ENCODE measurements at places on chromosomes 2 and 18. TPM values are rescaled to one million over a fixed set of nuclear protein-coding genes. Genes with fewer than 3 reads are reported as not detected.

- DNase-seq: no peak
Observed at GRCh38 chr2:127608061-127609030, 37.6 kb upstream of the GPR17 start.

- peak; percentile 60 for DNase-seq
Observed at GRCh38 chr2:157830696-157831570, 45.2 kb downstream of the ACVR1 start.

Gene SCG2
- 193 TPM for total RNA-seq

DNA sequence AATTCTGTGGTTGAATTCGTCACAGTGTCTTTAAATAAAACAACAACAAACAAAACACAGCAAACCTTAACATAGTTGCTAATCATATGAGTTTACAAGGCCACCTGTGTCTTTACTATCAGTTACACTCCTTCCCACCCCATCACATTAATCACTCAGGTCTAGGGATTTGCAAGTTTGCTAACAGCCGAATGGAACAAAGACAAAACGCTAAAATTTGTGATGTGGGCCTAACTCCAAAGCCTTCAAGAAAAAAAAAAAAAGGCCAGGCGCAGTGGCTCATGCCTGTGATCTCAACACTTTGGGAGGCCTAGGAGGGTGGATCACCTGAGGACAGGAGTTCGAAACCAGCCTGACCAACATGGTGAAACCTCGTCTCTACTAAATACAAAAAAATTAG, 566 bp upstream of the POLI start:
- no peak for DNase-seq

- DNase-seq: no peak
Observed at GRCh38 chr18:44682201-44682870, 1.6 kb downstream of the SETBP1 start.

DNA sequence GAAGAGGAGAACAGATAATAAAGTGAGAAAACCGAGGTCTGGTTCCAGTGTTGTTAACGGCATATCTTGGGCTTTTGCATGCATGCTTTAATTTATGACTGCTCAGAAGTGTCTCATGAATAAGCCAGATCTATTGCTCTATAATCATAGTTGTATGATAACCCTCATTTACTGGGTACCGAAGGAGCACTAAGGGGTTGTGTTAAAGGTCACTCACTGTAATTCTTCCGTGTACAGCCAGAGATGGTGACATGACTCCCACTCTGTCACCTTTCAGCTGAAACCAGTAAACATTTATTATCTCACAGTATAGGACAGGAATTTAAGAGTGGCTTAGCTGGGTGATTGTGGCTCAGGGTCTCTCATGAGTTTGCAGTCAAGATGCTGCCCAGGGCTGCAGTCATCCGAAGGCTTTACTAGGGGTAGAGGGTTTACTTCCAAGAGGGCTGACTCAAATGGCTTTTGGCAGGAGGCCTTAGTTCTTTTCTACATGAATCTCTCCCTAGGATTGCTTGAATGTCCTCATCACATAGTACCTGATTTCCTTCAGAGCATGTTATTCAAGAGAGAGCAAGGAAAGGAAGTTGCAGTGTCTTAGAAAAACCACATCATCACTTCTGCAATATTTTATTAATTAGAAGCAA, 107.0 kb downstream of the NAB1 start:
- no peak for DNase-seq

- no peak for DNase-seq
Observed at GRCh38 chr2:240437551-240437860, 2.0 kb downstream of the GPC1 start.

GRCh38 chr2:118231759-118232158, 143.5 kb downstream of the INSIG2 start:
- DNase-seq: no peak

Gene CRYGD
- not detected for total RNA-seq

Gene INHBB
- 7.0 TPM for total RNA-seq

GRCh38 chr18:25141399-25141798, 210.6 kb downstream of the ZNF521 start:
- DNase-seq: no peak

DNA sequence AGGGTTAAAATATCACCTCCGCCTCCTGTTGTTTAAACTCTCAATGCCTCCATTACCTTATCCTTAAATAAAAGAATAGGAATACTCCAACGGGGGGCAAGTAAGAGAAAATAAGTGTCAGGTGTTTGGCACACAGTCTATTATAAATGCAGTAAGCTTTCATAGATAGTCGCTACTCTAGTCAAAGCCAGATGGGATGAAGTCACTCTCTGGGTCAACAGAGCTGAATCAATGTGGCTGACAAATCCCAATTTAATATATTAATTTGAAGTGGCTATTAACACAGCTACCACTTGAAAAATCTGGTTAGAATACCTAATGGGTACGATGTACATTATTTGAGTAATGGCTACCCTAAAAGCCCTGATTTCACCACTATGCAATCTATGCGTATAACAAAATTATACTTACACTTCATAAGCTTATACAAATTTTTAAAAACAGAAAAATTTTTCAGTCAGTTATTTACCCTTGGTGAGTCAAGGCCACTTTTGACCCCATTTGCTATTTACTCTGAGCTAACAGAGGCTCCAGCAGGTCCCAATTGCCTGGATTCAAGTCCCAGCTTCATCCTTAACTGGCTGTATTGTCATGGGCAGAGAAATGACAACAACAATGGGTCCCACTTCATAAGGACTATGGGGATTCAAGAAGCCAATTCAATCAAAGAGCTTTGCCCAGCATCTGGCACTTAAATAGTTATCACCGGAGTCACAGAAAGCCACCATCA, 167.5 kb upstream of the PID1 start:
- no peak for DNase-seq

DNA sequence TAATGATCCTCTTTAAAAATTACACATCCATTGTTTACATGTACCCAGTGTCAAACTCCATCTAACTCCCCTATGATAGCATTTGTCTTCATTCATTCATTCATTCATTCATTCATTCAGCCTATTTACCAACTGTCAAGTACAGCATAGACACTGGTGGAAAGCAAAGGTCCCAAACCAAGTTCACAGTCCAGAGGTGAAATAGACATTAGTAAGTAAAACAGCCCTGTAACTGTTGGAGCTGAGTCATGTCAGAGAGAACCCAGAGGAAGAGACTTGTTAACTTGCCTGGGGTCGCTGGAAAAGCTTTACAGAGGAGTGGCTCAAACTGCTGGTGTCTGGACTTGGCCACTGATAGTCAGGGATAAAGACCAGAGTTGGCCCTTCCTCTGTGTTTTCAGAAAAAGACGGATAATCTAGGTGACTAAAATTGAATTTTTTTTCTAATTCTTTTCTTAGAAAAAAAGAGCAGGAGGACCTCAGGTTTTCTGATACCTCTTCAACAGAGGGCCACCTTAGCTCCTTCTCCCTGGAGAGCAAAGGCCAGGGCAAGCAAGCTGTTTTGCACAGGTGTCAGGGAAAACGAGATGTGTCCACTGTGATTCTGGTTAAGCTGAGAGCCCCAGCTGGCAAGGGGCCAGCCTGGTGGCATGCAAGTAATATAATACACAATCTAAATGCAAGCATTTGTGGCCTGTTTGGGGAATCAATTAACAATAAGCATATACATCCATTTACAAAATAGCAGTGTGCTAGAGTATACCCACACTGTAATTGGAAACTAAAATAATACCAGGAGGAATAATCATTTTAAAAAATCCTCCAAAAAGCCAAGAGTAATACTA, 96.7 kb upstream of the SLC14A2 start:
- DNase-seq: no peak

Gene MAP3K19
- total RNA-seq: not detected

Gene OSR1
- total RNA-seq: 5.1 TPM

- DNase-seq: no peak
Observed at GRCh38 chr2:127032621-127033020, 74.3 kb downstream of the BIN1 start.

GRCh38 chr2:110770959-110771431, 38.6 kb downstream of the ACOXL start:
- DNase-seq: no peak

Gene UGT1A4
- total RNA-seq: not detected
